Activated CD4-positive, alpha-beta T cell treated with anti-CD3 and anti-CD28 coated beads, Interleukin-10, Interleukin-2, amounts not matched to agents 100 ng/mL and 50 ng/mL, durations not matched to agents 16 hours and 8 hours (primary cell): ENCODE measurements at places on chromosomes 6 and 20.
A peak's percentile ranks its signal among the peaks of the same experiment; 100 is the strongest.

DNA sequence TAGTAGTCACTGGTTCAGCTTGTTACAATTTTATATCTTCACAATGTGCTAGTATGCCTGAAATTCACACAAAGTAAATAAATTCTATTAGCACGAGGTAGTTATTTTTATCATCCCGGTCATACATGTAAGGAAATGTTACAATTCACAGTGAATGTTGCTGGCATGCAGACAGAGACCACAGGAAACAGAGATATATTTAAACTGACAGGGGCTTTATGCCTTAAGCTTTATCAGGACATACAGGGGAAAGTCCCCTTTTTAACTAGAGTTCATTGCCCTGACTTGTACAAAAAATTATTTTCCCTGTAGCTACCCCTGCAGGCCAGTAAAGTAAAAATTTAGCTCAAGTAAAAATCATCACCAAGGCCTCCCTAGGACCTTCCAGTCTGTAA lies 712.0 kb upstream of the NRSN1 start:
- DNase-seq, result no peak

DNA sequence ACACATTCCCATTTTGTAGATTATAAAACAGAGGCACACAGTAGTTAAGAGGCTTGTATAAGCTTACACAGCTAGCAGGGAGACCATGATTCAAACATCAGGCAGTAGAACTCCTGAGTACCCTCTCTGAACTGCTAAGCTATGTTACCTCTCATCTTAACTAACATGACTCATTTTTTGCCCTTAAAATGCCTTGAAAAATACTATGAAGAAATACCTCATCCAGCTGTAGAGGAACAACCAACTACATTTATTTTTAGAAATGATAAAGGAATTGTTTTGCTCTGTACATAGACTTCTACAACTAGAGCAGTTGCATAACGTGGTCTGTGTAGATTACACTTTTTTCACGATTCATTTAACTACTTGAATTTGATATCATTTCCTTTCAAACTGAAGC lies 102.1 kb downstream of the FLRT3 start:
- no peak for DNase-seq

- no peak for DNase-seq
Measured at GRCh38 chr6:90764001-90764400, 177.1 kb upstream of the MAP3K7 start.

DNA sequence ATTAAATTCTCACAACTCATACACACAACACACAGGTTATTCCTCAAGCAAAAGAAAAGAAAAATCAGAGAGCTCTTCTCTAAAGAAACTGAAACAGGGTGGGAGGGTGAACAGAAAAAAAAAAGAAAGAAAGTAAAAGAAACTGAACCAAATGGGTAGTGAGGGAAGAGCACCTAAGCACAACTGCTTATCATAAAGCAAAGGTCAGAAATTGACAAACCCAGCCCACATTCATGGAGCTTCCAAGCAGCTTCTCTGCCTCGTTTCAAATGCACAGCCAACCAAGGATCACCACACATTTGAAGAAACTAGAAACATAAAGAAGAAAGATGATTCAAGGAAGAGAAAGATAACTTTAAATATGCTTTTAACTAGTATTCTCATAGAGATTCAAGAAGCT lies 90.5 kb downstream of the RNGTT start:
- DNase-seq, result no peak

GRCh38 chr20:35742741-35743523 lies 872 bp upstream of the RBM39 start:
- peak; percentile 62 for DNase-seq

DNA sequence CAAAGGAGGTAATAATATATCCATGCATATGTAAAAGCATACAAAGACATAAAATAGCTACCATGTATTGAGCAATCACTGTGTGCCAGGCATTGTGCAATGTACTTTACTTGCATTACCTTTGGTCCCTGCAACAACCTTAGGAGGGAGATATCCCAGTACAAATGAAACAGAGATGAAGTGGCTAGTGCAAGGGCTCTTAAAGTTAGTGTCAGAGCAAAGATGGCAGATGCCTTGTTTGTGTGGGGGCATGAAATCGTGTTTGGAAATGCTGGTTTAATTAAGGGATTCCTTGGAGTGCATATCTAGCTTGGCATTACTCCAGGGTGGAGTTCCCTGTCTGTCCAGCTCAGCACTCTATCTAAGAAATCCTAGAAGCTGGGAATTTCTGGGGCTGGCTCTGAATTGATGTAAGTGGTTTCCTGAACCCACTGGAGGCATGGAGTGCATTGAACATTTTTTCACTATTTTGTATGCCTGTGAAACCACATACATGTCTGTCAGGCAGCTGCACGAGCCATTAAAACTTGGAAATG lies 9.8 kb downstream of the PAQR8 start:
- DNase-seq, result no peak

DNA sequence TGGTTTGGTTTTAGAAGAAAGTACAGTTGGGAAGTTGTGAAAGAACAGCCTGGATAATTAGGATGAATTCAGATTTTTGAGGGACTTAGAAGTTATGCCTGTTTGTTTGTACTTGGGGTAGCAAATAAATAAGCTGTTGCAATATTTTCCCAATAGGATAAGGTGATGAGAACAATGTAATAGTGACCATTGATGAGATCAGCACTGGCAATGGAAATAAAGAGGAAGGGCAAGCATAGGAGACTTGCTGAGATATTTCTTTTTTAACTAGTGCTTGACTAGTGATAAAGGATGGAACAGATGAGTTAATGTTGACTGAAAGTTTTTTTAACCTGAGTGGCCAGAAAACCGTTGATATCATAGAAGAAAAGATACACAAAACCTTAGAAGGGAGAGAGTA lies 498.8 kb downstream of the CDKAL1 start:
- no peak for DNase-seq

- DNase-seq, result no peak
Measured at GRCh38 chr20:52219441-52219840, 27.9 kb upstream of the ZFP64 start.
